ENCODE measurements at places on chromosomes 5 and 9.

- DNase-seq = no peak
These were observed 333.2 kb downstream of the NDUFS4 start for GRCh38 chr5:53893626-53894025.

DNA sequence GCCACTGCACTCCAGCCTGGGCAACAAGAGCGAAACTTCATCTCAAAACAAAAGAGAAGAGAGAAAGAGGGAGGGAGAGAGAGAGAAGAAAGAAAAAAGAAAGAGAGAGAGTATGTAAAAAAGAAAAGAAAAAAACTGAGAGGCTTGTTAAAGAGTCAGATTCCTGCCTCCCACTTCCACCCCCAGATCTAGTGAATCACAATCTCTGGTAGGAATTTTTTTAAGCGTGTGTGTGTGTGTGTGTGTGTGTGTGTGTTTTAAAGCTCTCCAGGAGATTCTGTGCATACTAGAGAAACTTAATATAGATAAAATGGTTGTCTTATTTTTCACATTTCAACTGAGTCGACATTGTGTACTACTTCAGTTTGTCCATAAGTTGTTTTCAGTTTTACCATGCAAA is 32.0 kb downstream of the SAR1B start:
- DNase-seq = no peak

GRCh38 chr5:120122703-120123102 is 341.4 kb upstream of the PRR16 start:
- no peak for DNase-seq

DNA sequence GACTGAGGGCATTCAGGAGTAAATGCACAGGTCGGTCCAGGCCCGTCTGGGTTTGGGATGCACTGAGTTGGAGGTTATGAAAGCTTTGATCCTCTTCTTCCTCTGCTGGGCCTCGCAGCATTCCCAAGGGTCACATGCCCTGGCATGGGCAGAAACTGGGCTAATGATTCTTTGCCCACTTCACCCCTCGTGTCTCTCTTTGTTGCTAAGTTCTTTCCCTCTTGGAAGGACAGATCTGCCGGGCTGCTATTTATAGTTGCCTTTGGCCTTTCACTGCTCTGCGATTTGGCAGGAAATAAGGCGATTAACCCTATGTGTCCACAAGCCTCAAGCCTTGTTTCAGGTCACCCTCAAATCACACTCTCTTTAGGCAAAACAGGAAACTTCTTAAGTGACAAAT is 66.9 kb downstream of the ENTREP1 start:
- DNase-seq = peak; percentile 73

GRCh38 chr5:52269859-52270258 is 517.9 kb upstream of the ITGA1 start:
- no peak for DNase-seq

DNA sequence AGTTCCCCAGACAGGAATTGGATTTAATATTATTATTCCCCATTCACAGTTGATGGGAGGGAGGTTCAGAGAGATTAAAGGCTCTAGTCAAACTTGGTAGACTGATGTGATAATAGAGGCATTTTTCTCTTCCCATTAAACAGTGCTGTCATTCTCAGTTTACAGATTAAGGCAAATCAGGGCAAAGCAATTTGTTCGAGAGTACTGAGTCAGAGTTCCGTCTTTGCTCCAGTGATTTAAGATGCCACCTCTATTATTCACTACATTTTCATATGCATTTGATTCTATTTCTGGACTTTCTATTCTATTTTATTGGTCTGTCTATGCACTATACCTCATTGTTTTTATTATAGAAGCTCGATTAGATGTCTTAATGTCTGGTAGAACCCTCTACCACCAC is 201.0 kb upstream of the RAI14 start:
- no peak for DNase-seq

- DNase-seq = no peak
These were observed 14.1 kb downstream of the SLC25A25 start for GRCh38 chr9:128082151-128082550.

DNA sequence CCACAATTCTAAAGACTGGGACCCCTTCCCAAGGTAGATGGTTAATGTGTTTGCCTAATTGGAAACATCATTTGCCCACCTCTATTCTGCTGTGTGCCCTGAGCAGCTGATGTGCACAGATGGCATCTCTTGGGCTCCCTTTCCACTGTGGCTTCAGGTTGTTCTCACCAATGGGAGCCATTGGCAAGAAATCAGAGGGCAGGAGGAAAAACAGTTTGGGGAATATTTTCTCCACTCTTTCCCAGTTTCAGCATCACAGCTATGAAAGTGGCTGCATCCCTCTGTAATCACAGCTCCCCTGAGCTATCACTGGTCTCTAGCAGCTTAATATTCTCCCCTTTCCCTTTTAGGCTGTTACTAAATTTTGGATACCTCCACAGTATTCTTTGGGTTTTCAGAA is 911.6 kb upstream of the SEMA6A start:
- no peak for DNase-seq

DNA sequence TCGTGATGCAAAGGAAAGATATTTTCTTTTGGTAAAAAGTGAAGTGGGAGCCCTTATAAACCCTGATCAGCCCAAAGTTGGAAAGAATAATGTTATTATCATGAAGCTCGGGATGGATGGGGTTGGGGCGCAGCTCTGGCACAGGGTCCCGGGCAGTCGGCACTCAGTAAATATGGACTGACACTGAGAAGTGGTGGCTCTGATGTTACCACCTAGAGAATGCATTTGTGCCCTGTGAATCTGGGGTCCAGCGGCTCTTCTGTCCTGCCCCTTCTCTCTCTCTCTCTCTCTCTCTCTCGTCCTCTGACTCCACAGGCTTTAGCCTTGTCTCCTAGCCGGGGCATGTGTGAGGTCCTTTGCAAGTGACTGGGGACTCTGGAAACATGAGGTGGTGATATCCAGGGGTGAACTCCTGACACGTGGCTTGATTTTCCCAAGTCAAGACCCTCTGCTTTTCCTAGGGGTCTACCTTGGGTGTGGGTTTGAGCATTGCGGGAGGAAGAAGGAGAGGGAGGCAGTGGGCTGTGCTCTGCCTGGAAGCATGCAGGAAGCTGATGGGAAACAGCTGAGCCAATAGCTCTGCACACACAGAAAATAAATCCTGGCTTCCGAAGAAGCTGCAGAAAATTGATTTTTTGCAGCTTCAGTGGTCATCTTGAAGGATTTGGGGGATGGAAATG is 162.7 kb downstream of the MACROH2A1 start:
- DNase-seq = no peak

DNA sequence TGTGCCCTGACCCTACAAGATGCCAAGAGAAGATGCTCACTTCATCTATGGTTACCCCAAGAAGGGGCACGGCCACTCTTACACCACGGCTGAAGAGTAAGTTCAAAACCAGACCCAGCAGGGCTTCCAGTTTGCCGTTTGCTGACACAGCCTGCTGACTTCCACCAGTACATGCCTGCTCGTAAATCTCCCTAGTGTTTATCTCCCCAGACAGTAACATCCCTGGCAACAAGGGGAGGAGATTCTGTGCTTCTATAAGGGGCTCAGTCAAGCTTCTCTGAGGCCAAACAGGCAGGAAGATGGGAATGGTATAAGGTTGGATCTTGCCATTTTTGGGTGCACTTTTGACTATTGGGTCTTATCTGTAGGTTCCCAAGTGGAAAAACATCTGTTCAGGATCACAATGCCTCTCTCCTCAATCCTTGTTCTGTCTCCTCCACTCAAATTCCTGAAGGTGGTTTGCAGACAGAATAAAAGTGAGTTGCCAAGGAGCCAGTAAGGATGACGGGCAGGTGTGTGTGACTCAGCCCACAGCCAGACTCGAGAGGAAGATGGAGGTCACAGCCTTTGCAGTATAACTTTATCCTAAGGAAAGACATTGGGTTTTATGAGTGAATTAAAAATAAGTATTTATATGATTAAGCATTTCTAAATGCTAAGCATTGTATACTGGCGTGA is 1.9 kb downstream of the MLANA start:
- no peak for DNase-seq

DNA sequence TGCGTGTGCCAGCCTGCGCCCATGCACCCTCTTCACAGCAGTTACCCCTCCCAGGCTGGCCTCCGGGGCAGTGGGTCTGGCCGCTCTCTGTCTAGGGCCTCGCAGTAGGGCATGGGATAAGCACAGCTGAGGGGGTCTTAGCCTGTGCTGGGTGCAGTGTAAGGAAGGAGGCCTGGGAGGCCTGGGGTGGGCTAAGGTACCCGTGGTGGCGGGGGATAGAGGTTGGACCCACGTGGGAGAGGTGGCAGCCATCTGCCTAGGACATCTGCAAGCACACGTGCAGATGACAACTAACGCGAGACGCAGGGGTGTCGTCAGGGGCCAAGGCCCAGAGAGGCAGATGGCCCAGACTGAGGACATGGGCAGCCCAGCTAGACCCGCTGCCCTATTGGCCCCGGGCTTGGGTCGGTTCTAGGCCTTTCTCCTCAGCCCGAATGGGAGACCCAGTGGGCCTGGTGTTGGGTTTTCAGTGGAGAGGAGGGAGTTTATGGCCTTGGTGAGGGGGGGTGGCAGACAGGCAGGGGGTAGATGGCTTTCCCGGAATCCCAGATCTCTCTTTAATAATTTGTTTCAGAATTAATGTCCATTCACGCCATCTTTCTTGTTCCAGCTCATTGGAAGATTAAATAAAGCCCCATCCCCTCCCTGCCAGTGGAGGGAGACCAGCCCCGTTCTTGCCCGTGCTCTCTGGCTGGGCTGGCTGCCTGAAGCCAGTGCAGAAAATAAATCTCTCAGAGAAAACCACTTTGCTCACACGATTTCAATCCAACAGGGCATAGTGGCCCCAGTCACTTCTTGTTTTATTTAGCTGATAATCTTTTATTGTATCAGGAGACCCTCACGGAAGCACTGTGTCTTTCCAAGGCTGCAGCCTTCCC is 154.2 kb downstream of the GAPVD1 start:
- peak; percentile 51 for DNase-seq

GRCh38 chr9:101254733-101255433 is 129.9 kb downstream of the BAAT start:
- no peak for DNase-seq

- no peak for DNase-seq
These were observed 653 bp downstream of the LHX3 start for GRCh38 chr9:136204145-136204805.

GRCh38 chr5:41334758-41335157 is 121.4 kb upstream of the C6 start:
- no peak for DNase-seq

DNA sequence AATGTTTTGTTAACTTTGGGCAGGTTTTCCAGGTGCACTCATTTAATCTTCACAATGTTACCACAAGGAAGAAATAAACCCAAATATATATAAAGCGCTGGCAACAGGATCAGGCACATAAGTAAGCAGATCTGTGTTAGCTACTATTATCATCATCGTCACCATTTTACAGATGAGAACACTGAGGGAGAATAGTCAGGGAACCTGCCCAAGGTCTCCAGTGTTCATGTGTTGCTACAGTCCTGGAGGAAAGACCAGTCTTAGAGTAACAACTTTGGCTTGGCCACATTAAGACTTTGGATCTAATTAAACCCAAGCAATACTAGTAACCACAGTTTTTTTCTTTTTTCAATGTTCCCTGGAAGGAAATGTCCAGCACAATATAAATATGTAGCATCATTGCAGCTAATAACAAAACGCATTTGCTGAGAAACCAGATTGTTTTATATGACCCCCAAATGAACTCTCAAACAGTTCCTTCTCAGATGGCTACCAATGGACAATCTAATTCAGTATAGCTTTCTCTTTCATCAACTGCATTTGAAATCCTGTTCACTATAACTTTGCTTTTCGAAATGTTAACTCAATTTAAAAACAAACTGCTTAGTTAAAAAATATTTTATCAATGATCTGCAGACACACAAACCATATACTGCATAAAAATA is 11.8 kb downstream of the NREP start:
- DNase-seq = no peak

DNA sequence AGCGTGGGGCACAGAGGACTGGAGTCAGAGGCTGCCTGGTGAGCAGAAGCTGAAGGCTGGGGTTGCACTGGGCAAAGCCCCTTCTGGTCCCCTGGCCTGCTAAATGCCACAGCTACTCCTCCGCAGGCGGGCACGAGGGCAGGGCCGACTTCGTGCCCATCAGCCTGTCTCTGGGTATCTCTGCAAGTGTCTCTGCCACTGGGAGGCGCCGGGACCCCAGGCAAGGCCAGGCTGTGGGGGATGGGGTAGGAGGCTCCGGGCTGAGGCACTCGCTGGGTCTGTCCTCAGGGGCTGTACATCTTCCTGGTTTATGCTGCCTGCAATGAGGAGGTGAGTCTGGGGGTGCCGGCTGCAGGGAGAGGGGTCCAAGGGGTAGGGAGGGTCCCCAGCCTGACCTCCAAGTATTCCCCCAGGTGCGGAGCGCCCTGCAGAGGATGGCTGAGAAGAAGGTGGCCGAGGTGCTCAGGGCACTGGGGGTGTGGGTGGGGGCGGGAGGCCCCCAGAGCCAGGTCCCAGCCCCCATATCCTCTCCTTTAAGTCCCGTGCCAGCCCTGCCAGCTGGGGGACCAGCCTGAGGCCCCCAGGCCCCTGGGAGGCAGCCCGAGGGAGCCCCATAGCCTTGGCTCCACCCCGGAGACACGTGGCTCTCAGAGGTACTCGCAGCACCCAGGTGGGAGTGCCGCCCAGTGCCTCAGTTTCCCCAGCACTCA is 25.1 kb downstream of the ADGRD2 start:
- DNase-seq = peak; percentile 15

DNA sequence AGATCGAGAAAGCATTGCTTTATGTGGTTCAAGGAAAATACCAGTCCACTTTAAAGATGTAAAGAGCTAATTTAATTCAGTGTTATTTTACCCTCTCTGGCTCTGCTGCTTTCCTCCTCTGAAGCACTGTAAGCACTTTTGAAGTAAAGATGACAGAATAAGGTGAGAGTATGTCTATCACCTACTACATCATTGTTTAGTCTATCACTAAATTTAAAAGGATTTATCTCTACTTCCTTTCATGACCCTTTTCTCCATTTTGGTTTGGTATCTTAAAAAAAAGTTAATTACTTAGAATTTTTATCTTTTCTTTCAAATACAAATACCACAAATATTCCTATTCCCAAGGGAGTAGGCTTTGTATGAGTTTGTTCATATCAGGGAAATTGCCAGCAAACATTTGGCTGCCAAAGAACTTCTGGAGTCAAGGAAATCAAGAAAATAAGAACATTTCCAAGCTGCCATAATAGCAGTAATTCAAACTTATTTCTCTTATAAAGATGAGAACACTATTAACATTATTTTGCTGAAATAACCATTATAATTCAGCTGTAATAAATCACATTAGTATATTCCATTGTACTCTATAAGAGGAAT is 77.8 kb downstream of the SLC38A9 start:
- DNase-seq = peak; percentile 29

GRCh38 chr9:121698627-121699570 is 47.5 kb downstream of the DAB2IP start:
- DNase-seq = peak; percentile 78

DNA sequence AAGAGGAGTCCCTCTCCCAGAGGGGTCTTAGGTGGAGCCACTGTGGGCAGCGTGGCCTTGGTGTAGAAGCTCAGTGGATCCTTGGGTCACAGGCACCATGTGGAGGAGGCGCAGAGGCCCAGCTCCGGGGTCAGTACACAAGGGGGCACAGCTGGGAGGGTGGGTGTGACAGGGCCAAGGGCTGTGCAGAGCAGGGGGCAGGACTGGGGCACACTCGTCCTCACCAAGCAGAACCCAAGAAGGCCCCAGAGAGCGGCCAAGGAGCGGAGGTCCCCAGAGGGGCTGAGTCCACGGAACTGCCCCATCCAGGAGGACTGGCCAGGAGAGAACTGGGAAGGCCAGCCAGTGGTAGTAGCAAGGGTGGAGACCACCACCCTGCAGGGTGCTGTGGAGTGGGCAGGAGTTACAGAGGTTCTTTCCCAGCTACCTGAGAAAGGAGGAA is 2.5 kb upstream of the LPCAT1 start:
- DNase-seq = peak; percentile 18
